Hair follicle dermal papilla cell (primary cell): ENCODE measurements at places on chromosomes 16 and 17. TPM values are rescaled to one million over a fixed set of nuclear protein-coding genes. Genes with fewer than 3 reads are reported as not detected.

The KCNH6 gene
- not detected in 2 replicates for total RNA-seq

The ACAP1 gene
- total RNA-seq = 0.97 TPM in 1 of 2 replicates, not detected in the other

The CRHR1 gene
- total RNA-seq = not detected in 2 replicates

The SEZ6L2 gene
- 0.85 and 1.1 TPM in 2 replicates for total RNA-seq

The TRPV3 gene
- total RNA-seq = 0.73 and 0.81 TPM in 2 replicates

The RCVRN gene
- total RNA-seq = under 0.01 and 0.16 TPM in 2 replicates

The MT1F gene
- 0.16 TPM in 1 of 2 replicates, not detected in the other for total RNA-seq

The MFSD6L gene
- not detected in 2 replicates for total RNA-seq

The CDH5 gene
- total RNA-seq = under 0.01 TPM in 1 of 2 replicates, not detected in the other

The KRTAP4-3 gene
- total RNA-seq = not detected in 2 replicates

The USB1 gene
- total RNA-seq = 21.3 and 21.6 TPM in 2 replicates

The CTF1 gene
- total RNA-seq = 3.5 and 5.8 TPM in 2 replicates

The SLC38A8 gene
- total RNA-seq = not detected in 2 replicates

The ELP5 gene
- total RNA-seq = 34.9 and 40.7 TPM in 2 replicates

The NPIPA3 gene
- total RNA-seq = 0.24 TPM in 1 of 2 replicates, not detected in the other

The CMTM2 gene
- total RNA-seq = not detected in 2 replicates

The PRR35 gene
- 0.32 TPM in 1 of 2 replicates, not detected in the other for total RNA-seq

The TPSD1 gene
- not detected in 2 replicates for total RNA-seq

The KRTAP17-1 gene
- not detected in 2 replicates for total RNA-seq

The CES5A gene
- not detected in 2 replicates for total RNA-seq

The CHST4 gene
- total RNA-seq = not detected in 2 replicates

The CCDC92B gene
- not detected in 2 replicates for total RNA-seq

The PYCARD gene
- 29.9 and 39.4 TPM in 2 replicates for total RNA-seq

The KLHDC4 gene
- total RNA-seq = 12.6 and 14.9 TPM in 2 replicates

The ALDH3A1 gene
- total RNA-seq = 8.1 and 10.4 TPM in 2 replicates

The ACE gene
- 16.4 and 19.1 TPM in 2 replicates for total RNA-seq

The CHD9NB gene
- 0.65 and 1.3 TPM in 2 replicates for total RNA-seq

The ATP2A1 gene
- total RNA-seq = under 0.01 and 0.32 TPM in 2 replicates

The LDHD gene
- 4.5 and 6.4 TPM in 2 replicates for total RNA-seq

The HAP1 gene
- total RNA-seq = under 0.01 TPM in 1 of 2 replicates, not detected in the other

The DOC2B gene
- not detected in 2 replicates for total RNA-seq

The PLD6 gene
- 4.5 and 5.0 TPM in 2 replicates for total RNA-seq

The SLX1B gene
- total RNA-seq = 6.5 and 15.3 TPM in 2 replicates

The SRCIN1 gene
- total RNA-seq = under 0.01 TPM in 1 of 2 replicates, not detected in the other

The KRT40 gene
- total RNA-seq = not detected in 2 replicates

The CDRT15L2 gene
- not detected in 2 replicates for total RNA-seq

The TLK2 gene
- total RNA-seq = 52.0 and 82.9 TPM in 2 replicates

The TP53TG3F gene
- 0.24 TPM in 1 of 2 replicates, not detected in the other for total RNA-seq

The CACNG5 gene
- not detected in 2 replicates for total RNA-seq

The ZNF785 gene
- total RNA-seq = 11.1 and 15.6 TPM in 2 replicates

The NOD2 gene
- total RNA-seq = 0.73 and 1.5 TPM in 2 replicates

The KRTAP9-8 gene
- total RNA-seq = not detected in 2 replicates

The MYH11 gene
- 0.36 and 0.49 TPM in 2 replicates for total RNA-seq

The CCL13 gene
- not detected in 2 replicates for total RNA-seq

The SPATA32 gene
- not detected in 2 replicates for total RNA-seq

The CAPN15 gene
- total RNA-seq = 44.9 and 60.5 TPM in 2 replicates

The ZNF598 gene
- total RNA-seq = 30.1 and 30.8 TPM in 2 replicates

The SOX15 gene
- total RNA-seq = 0.12 and 0.49 TPM in 2 replicates

The PIK3R6 gene
- not detected in 2 replicates for total RNA-seq
